ENCODE measurements at places on chromosomes 16 and 17.

DNA sequence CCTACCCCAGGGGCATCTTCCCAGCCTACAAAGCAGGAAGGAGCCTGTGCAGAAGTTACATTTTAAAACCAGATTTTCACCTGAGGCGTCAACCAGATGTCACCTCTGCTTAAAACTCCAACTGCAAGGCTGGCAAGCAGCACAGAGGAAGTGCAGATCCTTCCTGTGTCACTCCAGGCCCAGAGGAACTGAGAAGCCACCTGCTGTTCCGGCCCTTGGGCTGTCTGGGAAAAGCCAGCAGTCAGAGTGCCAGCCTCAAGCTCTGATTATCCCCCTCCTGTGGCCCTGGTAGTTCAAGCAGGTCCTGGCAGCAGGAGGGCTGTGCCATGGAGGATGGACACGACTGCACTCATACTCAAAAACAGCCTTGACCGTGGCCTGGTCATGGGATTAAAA, 10.2 kb downstream of the POLR2C start:
- no peak overlapping the region for H3K27ac ChIP-seq
- H3K36me3 ChIP-seq, result no peaks in the 10 kb centered on the region
- peaks cover 9% of the 10 kb centered on the region for H3K4me1 ChIP-seq
- no peaks in the 10 kb centered on the region for H3K27me3 ChIP-seq
- DNase-seq, result no peak

- no peak for DNase-seq
- H3K4me1 ChIP-seq, result no peaks in the 10 kb centered on the region
- no peak overlapping the region for H3K27ac ChIP-seq
- no peak overlapping the region for H3K4me3 ChIP-seq
- H3K36me3 ChIP-seq, result no peaks in the 10 kb centered on the region
These were observed 17.9 kb downstream of the PRPSAP1 start for GRCh38 chr17:76335716-76336381.

DNA sequence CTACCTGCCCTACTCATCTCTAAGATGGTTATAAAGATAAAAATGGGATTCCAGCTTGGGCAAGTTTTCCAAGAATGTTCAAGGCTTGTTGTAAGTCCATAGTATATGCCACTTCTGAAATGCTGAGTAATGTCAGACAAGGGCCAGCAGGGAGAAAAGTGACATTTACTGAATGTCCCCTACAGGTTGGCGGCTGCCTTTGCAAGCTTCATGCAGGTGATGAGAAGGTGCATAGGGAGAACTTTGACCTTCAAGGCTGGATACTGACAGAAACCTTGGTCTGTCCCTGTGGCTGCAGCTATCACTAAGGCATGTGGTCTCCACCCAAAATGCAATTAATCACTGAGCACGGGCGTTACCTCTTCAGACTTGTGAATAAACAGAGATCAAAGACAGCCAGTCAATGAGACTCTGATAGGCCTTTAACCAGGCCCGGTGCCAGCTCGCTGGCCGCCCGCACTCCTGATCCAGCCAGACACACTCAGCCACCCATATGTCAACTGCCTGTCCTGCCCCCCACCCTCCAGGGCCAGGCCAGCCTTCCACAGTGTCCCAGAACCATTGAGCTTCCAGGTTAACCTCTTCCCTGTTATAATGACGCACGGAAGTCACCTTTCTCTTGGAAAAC, 26.8 kb upstream of the AXIN2 start:
- no peak overlapping the region for H3K4me3 ChIP-seq
- H3K27me3 ChIP-seq, result no peaks in the 10 kb centered on the region
- no peak for DNase-seq
- no peaks in the 10 kb centered on the region for H3K4me1 ChIP-seq

GRCh38 chr17:21303441-21304065, 19.0 kb downstream of the MAP2K3 start:
- H3K4me3 ChIP-seq, result no peak overlapping the region
- no peak overlapping the region for H3K27ac ChIP-seq
- H3K27me3 ChIP-seq, result no peaks in the 10 kb centered on the region
- DNase-seq, result no peak

DNA sequence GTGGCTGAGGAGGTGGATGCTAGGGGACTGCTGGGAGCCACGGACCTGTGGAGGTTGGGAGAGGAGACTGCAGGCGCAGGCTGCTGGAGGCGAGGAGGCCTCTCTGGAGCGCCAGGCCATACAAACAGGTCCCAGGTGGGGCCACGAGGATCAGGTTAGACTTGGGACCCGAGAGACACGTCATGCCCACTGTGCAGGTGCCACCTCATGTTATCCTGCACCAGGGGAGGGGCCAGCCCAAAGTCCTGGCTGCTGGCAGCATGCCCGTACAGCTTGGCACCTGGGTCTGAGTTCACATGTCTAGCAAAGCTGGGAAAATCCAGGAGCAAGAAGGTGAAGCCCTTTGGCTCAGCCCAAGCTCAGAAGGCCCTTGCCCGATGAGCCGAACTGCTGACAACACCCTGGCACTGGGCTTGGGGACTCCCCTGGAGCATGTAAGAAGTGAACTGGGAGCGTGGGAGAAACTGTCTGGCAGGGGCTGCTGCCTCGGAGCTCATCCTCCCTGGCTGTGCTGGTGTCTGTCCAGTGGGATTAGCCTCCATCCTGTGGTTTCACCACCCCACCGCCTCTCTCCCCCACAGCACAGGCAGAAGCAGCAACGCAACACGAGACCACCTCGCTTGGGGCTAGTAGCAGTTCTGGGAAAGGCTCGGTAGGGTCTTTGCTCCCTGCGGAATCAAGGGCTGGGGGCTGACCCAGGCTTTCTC, 5.3 kb downstream of the ARHGDIA start:
- peak; percentile 5 for DNase-seq
- H3K36me3 ChIP-seq, result peaks cover 13% of the 10 kb centered on the region
- H3K27ac ChIP-seq, result no peak overlapping the region
- H3K4me3 ChIP-seq, result no peak overlapping the region
- H3K27me3 ChIP-seq, result no peaks in the 10 kb centered on the region
- peaks cover 9% of the 10 kb centered on the region for H3K4me1 ChIP-seq

DNA sequence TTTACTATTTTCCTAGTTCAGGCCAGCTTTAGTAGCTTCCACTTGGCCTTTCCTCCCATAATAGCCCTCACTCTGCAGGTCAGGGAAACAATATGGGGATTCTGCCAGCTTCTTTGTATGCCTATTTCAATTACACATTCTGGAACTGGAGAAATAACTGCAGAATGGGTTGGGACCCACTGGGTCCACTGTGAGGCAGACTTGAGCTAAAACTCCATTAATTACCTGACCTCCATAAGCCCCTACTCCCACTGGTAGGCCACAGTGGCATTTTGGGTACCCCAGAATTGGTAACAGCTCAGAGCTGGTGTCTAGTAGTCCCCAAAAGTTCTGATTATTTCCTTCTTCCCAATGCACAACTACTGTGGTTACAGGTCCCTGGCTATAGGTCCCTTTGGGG, 16.7 kb upstream of the TENT4B start:
- H3K27ac ChIP-seq, result no peak overlapping the region
- DNase-seq, result no peak
- no peak overlapping the region for H3K4me3 ChIP-seq
- no peaks in the 10 kb centered on the region for H3K36me3 ChIP-seq
- no peaks in the 10 kb centered on the region for H3K4me1 ChIP-seq

GRCh38 chr17:50062293-50063243, 6.7 kb downstream of the ITGA3 start:
- H3K4me1 ChIP-seq, result peaks cover 10% of the 10 kb centered on the region
- no peaks in the 10 kb centered on the region for H3K36me3 ChIP-seq
- H3K4me3 ChIP-seq, result no peak overlapping the region
- DNase-seq, result no peak

DNA sequence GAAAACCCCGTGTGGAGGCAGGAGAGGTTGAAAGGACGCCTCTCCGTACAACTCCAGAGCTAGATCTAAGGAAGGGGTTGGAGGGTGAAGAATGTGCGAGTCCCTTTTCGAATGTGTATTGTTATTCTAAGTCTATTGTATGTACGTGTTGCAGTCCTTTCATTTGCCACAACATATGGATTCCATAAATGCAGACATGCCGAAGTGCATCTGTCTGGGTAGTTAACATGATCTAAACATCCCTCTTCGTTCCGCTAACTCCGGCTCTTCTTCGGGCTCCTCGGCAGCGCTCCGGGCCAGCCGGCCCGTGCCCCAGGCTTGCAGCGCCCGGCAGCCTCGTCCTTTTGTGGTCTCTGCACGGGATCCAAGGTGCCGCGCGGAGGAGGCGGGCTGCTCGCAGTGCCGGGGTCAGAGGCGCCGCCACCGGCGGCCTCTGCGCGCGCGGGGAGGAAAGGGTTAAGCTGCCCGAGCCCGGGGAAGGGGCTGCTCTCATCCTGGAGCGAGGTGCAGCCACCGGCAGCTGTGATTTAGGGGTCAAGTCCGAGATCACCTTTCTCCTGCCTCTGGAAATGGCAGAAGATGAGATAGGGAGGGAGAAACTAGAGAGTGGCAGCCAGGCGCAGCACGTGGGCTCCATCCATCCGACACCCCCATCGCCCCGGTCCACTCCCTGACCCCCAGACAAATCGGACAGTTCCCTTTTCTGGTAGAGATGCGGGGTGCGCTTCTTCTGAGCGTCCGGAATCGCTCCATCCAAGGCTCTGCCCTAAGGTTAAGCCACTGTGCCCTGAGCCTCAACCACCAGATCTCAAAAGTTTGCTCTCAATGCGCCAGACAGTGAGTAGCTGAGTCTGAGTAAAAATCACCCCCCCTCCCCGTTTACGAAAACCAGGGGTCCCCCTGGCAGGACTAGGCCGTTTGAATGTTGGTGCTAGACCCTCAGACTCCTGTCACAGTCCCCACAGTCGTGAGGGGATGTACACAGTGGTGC, 15.1 kb upstream of the ZFHX3 start:
- H3K4me1 ChIP-seq, result no peaks in the 10 kb centered on the region
- H3K4me3 ChIP-seq, result no peak overlapping the region
- no peak for DNase-seq
- no peak overlapping the region for H3K27ac ChIP-seq
- peaks cover 37% of the 10 kb centered on the region for H3K27me3 ChIP-seq

GRCh38 chr16:55746081-55746480, 86.8 kb downstream of the CES1 start:
- no peak overlapping the region for H3K27ac ChIP-seq
- H3K36me3 ChIP-seq, result no peaks in the 10 kb centered on the region
- no peak overlapping the region for H3K4me3 ChIP-seq
- no peaks in the 10 kb centered on the region for H3K4me1 ChIP-seq
- no peaks in the 10 kb centered on the region for H3K27me3 ChIP-seq
